Left forelimb (tissue), 1 donor: ENCODE measurements at places on chromosomes 13 and 19.

GRCh38 chr19:56765137-56765536 is 75.4 kb downstream of the PEG3 start:
- peak; percentile 91 for DNase-seq

DNA sequence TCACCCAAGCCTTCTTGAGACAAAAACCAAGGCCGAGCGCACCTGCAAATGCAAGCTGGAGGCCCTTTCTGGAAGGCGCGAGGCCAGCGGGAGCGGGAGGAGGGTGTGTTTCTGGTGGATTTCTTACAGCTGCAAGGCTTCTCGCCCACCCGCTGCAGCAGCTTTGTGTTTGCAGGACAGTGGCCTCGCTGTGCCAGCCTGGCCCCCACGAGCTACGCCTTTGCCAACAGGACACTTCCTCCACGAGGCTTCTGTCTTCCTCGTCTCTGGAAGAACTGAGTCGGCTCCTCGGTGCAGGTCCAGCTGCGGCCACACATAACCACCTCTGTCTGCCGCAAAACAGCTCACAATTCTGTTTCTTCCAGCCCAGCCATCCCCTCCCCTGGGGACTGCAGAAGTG is 10.1 kb downstream of the ATCAY start:
- DNase-seq, result no peak

- no peak for DNase-seq
Observed at GRCh38 chr13:31956980-31957644, 74.5 kb upstream of the FRY start.

- no peak for DNase-seq
Observed at GRCh38 chr19:53853707-53854106, 14.0 kb upstream of the MYADM start.

DNA sequence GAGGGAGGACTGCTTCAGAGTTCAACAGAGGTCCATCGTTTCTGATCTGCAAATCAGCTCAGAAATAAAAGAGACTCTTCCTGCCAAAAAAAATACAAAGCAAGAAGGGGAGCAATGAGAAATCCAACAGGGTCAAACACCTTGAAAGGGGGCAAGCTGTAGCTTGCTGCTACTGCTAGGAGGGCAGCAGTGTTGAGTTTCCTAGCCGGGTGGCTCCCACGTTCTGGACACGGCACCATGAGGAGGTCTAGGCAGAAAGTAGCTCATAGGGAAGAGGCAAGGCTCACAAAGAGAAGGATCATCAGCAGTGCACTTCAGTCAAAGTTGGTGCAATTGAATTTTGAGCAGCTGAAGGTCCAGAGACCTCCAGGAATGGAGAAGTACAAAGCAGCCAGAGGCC is 75.3 kb downstream of the FOXO1 start:
- DNase-seq, result no peak

DNA sequence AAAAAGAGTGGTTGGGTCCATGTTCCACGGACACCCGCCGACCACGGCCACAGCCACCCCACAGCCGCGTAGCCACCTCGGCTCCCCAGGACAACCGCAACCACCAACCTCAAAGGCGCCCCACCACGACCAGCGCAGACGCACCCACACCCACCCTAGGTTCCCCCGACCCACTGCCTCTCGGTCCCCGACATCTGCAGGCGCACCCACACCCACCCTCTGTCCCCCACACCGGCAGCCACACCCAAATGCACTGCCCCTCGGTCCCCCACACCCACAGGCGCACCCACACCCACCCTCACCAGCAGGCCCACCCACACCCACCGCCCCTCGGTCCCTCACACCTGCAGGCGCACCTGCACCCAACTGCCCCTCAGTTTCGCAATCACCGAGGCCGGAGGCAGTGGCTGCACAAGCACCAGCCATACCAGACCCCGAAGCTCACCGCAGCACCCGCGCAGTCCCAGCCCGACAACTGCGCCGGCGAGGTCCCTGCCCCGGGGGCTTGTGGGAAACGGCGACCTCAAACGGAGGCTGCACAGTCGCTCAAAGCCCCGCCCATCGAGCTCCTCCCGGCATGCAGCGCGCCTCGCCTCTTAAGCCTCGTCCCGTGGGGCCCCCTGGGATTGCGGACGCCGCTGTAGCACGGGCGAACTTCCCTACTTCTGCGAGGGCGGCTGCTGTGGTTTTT is 18.3 kb downstream of the ZNF77 start:
- DNase-seq, result no peak

DNA sequence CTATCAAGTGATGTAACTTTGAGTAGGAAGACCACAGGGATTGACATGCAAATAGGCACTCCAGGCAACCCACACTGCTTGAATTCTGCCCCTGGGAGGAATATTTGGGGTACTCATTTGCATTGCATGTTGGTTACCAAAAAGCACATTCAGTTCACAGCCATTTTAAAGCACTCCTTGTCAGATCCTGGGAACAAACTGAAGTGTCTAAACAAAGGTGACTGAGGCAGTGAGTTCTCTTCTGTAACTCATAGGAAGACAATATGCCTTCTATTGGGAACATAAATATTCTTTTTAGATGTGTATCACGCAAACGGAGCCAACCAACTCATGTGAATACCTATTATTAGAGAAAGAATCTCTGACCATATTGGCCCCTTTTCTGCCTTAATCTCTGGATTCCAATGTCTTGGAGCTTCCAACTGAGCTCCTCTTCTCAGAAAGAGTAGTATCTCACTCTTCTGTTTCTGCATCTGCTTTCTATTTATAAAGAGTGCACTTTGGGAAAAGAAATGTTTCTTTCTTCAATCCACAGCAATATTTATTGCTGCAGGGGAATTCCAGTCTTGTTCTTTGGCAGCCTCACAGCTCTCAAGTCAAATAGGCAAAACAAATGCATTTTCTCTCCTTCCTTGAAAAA is 125.7 kb upstream of the NBEA start:
- no peak for DNase-seq
